PC-3 (cell line): ENCODE measurements at places on chromosomes 16 and 17. TPM values are rescaled to one million over a fixed set of nuclear protein-coding genes. Genes with fewer than 3 reads are reported as not detected.

DNA sequence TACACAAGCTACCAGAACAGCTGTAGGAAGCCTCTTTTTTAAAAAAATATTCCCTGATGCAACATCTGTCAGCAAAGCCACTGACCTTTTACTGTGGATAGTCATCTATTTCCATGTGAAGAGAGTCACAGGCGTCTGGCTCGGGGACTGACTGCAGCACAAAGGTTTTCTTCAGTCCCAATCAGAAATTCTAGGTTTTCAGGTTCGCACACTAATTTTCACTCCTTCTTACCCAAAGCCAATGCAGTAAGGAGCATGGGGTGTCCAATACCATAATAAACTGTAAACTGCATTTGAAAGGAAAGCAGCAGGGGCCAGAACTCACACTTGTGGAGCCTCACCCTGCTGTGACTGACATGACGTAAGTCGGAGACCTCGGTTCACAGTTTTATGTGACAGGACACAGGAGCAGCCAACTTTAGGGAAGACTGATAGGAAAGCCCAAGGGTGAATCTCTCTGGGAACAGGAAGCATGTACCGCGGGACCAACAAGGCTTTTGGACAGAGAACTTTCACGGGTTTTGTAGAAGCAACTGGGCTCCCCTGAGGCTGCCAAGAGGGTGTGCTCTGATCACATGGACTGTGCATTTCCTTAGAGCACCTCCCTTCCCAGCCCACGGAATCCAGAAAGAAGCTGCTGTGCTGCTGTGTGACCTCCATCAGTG, 9.1 kb upstream of the TMEM100 start:
- DNase-seq = no peak

GRCh38 chr16:65684230-65684629, 562.4 kb upstream of the CDH11 start:
- DNase-seq = no peak

The MFSD6L gene
- total RNA-seq = 0.07 TPM in 1 of 2 replicates, not detected in the other

- no peak for DNase-seq
Measured at GRCh38 chr17:16917671-16918394, 54.1 kb downstream of the TNFRSF13B start.

- DNase-seq = no peak
Measured at GRCh38 chr16:64196444-64196843, 925.4 kb downstream of the CDH11 start.

The DPEP1 gene
- total RNA-seq = 0.23 TPM in 1 of 2 replicates, not detected in the other

The RBFOX1 gene
- not detected in 2 replicates for total RNA-seq

DNA sequence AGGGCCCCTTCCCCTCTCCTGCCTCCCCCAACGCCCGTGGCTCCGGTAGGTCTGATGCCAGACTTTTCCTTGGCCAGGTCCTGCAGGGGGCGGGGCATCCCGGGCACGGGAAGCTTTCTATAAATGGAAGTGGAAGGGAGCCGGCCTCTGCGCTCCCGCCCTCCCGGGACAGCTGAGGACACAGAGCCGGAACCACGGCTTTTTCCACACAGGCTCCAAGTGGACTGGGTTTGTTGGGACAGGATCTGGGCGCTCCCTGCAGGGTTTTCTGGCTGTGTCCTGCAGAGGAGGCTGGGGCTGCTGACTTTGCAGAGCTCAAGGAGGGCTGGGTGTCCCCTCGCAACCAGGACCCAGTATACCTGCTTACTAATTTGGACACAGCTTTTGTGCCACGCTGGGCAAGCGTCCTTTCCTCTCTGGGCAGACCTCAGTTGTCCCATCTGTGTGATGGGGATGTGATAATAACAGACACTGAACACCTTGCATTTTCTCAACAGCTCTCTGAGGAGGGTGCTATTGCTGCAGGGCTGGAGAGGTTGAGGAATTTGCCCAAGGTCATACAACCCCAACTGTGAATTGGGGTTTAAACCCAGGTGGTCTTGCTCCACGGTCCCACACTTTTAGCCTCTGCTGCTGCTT, 1.8 kb downstream of the TNS4 start:
- peak; percentile 70 for DNase-seq

GRCh38 chr17:71098071-71098470, 928.7 kb downstream of the KCNJ2 start:
- DNase-seq = no peak

The AXIN1 gene
- 26.9 and 50.8 TPM in 2 replicates for total RNA-seq

GRCh38 chr17:39264119-39264518, 38.4 kb upstream of the STAC2 start:
- no peak for DNase-seq

The STAT5B gene
- total RNA-seq = not detected in 2 replicates

The TSPAN10 gene
- total RNA-seq = 3.5 and 3.9 TPM in 2 replicates

The PRAC2 gene
- total RNA-seq = 44.1 and 51.4 TPM in 2 replicates

The CORO6 gene
- 0.44 and 0.58 TPM in 2 replicates for total RNA-seq

- no peak for DNase-seq
Measured at GRCh38 chr17:75250009-75250471, 11.4 kb downstream of the GGA3 start.

DNA sequence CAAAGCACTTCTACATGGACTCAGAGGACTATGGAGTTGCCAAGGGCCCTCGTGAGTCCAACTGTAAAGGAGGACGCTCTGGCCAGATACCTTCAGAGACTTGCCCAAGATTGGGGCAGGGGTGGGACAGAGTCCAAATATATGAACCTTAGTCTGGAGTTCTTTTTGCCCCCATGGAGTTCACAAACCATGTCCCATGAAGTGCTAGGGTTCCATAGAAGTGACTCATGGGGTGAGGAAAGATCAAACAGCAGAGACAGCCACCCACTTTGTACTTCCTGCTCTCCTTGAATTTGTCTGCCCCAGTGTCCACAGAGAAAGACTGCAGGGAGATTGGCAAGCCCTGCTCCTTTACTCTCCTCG, 29.0 kb downstream of the SRL start:
- DNase-seq = no peak

GRCh38 chr16:86626966-86627365, 48.6 kb downstream of the FOXL1 start:
- DNase-seq = peak; percentile 43

DNA sequence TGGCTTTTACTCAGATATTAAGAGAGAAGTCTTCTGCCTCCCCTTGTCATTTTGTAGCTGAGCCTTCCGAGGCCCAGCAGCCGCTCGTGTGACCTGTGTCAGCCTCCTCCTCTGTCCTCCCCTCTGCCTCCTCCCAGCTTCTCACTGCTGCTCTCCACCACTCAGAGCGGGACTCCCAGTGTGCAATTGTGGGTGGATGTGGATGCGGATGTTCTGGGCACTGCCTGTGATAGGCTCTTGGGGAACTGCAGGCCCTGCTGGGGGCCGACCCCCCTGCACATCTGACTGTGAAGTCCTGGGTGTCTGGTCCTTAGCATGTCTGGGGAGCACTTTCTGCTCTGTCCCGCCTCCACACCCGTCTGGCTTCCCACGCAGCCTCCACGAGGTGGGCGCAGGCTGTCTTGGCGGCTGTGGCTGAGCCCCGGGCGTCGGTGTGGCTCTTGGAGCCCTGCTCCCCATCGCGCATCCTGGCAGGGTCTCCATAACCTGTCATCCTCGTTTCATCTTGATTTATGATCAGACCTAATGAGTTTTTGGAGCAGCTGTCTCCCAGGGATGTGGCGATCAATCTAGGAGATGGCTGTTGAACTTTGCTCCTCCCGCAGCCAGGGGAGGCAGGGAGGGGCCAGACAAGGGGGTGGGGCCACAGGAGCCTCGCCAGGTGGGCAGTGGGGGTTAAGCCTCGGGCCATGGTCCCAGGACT, 28.1 kb downstream of the GRIN2C start:
- no peak for DNase-seq

- no peak for DNase-seq
Measured at GRCh38 chr16:49466529-49466831, 92.9 kb downstream of the C16orf78 start.

The DOC2A gene
- 4.6 and 5.2 TPM in 2 replicates for total RNA-seq

- DNase-seq = no peak
Measured at GRCh38 chr17:39096508-39097149, 54.8 kb downstream of the PLXDC1 start.

DNA sequence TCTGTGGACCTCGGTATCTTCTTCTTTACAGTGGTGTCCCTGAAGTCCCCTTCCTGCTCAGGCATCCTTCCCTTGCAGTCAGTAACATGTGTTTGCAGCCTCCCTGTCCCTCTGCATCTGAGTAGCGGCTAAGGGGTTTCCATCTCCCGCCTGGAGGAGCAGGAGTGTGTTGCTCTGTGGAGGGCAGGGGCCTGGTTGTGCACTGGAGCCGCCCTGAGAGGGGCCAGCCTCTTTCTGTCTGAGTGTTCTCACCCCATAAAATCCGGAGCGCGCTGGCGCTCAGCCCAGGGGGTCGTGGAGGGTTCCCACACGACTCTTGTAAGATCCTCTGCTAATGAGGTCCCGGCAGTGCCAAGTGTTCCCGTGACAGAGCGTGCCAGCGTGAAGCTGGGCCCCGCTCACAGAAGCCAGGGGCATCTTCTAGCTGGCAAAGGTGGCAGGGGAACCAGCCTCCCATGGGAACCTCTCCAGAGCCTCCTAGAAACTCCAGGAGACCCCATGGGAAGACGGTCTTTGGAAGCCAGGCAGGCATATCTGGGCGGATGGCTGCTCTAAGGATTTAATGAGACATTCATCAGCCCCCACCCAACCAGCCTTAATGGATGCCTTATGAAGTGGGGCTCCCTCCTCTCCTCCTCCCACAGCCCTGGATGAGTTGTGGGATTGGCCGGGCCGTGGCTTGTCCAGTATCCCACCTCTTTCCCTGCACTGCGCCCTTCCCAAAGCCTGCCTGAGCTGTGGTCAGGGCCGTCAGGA, 91.4 kb upstream of the GSE1 start:
- DNase-seq = no peak

The RTN4RL1 gene
- total RNA-seq = 6.9 and 7.9 TPM in 2 replicates

- no peak for DNase-seq
Measured at GRCh38 chr17:73226556-73227172, 33.8 kb downstream of the COG1 start.

DNA sequence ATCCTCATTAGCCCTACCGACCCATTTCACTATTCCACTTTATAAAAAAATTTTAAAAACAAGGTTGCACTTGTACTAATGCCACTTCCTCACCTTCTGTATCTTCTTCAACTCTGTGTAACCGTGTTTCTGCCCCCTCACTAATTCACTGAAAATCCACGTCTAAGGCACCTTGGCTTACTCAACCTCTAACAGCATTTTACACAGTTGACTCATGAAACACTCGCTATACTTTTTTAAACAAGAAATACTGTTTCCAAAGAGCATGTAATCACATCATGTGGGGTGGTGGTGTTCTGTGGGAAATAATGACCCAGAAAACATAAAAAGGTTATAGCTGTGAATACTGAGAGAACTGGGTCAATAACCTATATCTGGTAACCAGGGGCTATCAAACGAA, 79.9 kb downstream of the NCOR1 start:
- DNase-seq = no peak

GRCh38 chr16:7834771-7835431, 502.3 kb downstream of the RBFOX1 start:
- no peak for DNase-seq

DNA sequence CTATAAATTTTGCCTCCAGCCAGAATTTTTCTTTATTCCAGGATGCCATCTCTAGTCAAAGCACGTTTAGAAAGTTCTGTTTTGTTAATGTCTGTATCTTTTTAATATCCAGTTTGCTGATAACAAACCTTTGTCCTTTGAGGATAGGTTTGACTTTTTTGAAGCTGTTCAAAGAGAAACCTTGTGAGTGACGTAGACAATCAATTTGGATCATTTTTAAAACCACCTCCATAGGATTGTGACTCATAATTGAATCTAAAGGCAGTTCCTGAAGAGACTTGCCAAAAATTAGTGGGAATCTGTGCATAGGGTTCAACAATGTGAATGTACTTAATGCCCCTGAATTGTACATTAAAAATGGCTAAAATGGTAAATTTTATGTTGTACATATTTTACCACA, 5.9 kb downstream of the KRT31 start:
- DNase-seq = no peak

- DNase-seq = no peak
Measured at GRCh38 chr16:6695666-6696065, 637.0 kb upstream of the RBFOX1 start.
